Activated CD4-positive, CD25-positive, alpha-beta regulatory T cell (primary cell): ENCODE measurements at places on chromosomes 3 and 15.

DNA sequence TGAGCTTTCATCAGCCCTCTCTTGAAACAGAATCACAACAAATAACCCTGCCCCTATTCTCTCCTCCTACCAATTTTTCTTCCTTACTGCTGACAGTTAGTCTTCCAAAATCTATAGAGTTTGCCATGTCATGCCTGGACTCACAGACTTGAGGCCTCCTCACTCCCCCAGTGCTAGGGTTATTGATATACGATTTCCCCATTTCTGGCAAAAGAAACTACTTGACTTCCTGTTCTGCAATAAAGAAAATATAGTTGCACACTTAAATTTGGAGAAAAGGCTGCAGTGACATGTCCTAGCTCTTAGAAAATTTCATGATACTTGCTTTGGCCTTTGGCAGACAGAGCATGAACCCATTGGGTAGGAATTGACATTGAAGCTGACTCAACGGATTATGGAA is 75.9 kb downstream of the CYP19A1 start:
- DNase-seq = no peak

DNA sequence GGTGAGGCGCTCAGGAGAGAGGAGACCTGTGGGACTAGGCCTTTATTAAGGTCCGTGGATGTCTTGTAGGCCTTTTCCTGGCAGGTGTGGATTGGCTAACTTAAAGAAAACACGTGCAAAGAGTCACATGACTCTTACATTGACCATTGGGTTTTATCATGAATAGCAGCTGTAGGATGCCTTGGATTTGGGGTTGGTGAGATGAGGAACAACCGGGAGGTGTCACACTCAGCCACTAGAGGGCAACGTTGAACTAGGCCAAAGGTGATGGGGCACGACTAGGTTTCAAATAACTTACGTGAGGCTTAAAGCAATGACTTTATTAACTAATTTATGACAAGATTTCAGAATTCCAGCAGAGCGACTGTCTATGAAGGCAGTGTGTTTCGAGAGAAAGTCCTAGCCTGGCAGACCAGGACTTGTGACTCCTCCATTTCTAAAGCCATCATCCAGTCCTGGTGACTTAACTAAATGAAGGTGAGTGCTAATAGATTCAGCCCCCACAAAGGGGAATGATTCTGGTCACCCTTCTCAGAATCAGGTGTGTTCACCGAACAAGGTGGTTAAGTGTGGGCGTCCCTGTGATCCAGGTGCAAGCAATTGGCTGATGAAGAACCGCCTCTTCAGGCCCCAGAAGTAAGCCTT is 345.6 kb downstream of the MCTP2 start:
- no peak for DNase-seq

DNA sequence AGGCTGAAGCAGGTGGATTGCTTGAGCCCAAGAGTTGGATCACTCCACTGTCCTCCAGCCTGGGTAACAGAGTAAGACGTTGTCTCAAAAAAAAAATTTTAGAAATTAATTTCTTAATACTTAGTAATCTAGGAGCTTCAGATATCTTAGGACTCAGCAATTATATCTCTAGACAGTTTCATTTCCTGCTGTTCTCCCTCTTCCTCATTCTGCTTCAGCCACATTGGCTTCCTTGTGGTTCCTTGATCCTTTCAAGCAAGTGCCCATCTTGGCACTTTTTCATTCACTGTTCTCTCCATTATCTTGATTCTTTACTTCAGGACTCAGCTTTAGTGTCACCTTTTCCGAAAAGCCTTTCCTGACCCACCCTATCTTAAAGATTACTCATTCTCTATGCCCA is 22.5 kb downstream of the TMEM202 start:
- DNase-seq = no peak

DNA sequence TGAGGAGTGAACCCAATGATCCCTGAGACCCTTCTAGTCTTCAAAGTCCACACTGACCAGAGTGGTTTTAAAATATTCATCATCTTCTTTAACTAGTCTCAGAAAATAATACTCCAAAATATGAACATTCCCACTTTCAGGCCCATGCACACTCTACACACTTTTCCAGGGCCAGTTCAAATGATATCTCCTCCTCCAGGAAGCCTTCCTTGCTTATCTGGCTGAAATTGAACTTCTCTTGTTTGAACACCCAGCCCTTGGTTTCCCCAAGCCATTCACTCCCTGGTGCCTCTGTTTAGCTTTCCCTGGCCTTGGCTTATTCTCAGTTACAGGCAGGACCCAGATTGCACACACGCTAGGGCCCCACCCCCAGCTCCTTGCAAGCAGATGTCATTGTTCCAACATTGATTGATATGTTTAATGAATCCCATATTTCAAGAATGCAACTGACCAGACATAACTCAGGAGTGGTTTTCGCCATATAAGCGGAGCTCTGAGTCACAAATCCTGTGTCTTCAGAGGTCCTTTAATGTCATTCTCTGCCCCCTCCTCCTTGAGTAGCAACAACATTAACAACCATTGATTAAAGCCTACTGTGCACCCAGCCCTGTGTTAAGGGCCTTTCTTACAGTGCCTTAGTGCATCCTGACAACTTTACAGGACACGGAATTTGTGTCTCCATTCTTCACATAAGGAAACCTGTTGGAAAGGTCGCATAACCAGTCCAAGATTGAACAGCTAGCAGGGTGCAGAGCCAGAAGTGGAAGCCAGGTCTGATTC is 2.1 kb downstream of the ITGA11 start:
- no peak for DNase-seq

DNA sequence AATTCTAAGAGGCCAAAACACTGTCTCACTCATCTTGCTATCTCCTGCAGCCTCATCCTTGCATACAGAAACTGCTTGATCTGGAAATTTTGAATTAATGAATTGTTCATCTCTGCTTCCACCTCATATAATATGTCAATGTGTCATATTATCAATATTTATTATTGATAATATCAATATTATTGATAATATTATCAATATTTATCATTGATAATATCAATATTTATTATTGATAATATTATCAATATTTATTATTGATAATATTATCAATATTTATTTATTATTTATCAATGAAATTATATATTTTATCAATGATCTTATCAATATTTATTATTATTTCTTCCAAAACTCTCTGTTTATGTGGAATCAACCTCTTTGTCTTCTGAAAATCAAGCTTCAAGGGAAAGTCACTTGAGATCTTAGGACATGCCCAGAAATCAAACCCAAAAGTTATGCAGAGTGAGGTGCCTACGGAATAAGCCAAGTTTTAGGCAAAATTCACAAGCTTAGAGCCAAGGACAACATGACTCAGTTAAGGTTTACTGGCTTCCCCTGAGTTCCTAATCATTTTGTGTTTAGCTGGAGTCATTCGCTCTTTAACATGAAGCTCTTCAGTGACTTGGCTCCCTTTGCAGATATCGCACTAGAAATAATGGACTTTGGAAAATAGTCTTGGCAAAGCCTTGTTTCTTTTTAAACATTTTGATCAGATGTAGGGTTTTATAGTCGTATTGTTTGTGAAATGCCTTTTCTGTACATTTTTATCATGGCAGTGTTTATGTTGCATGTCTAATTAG is 297.1 kb upstream of the RARB start:
- DNase-seq = no peak

GRCh38 chr3:108602249-108602934 is 12.9 kb downstream of the DZIP3 start:
- no peak for DNase-seq

GRCh38 chr3:150220799-150221198 is 187.3 kb upstream of the TSC22D2 start:
- DNase-seq = no peak

- DNase-seq = no peak
Measured at GRCh38 chr15:39922462-39923092, 2.5 kb upstream of the GPR176 start.

DNA sequence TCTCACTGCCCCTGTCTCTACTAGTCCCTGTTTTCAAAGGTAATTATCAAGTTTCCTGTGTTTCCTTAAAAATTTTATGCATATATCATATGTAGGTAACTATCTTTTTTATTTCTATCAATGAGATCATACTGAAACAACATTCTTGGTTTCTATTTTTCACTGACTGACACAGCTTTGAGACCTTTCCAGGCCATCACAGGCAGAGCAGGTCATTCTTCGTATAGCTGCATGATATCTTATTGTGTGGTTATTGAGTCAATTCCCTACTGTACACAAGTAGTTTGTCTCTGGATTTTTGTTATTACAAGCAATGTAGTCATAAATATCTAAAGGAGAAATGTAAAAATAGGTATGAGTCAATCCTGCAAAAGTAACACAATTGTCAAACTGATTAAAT is 169.6 kb downstream of the CFAP20DC start:
- no peak for DNase-seq

DNA sequence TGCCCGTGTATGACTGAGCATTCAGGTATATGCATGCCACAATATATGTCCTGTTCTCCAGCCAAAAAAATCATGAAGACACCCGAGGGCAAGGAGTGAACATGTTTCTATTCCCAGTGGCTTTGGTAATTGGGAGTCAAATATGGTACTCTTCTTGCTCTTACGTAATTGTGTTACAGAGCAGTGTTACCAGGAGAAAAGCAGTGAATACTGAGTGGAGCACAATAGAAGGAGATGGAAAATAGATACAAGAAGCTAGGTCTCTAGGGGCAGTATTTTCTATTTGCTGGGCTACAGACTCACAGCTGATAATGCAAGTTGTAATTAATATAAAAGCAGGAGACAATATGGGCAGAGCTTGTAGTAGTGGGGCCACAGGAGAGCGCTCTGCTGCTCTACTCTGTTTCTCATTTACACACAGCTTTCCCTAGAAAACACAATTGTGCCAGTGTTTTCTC is 13.2 kb downstream of the MEIS2 start:
- DNase-seq = no peak

- DNase-seq = no peak
Measured at GRCh38 chr3:89227634-89228033, 120.2 kb downstream of the EPHA3 start.

DNA sequence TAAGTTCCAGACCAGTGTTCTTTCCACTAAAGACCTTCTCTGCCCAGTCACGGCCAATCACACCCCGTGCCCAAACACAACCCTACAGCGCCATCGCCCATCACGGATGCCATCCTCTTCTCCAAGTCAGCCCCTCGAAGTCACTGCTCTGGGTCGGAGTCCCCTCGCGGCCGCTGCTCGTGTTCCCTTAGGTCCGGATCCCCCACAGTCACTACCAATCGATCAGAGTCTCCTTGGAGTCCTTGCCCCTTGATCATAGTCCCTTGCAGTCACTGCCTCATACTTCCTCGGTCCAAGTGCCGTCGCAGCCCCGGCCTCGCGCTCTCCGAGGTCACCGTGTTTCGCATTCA is 461 bp downstream of the PCYT1A start:
- DNase-seq = no peak

GRCh38 chr3:185912929-185913901 is 24.6 kb downstream of the TRA2B start:
- no peak for DNase-seq

DNA sequence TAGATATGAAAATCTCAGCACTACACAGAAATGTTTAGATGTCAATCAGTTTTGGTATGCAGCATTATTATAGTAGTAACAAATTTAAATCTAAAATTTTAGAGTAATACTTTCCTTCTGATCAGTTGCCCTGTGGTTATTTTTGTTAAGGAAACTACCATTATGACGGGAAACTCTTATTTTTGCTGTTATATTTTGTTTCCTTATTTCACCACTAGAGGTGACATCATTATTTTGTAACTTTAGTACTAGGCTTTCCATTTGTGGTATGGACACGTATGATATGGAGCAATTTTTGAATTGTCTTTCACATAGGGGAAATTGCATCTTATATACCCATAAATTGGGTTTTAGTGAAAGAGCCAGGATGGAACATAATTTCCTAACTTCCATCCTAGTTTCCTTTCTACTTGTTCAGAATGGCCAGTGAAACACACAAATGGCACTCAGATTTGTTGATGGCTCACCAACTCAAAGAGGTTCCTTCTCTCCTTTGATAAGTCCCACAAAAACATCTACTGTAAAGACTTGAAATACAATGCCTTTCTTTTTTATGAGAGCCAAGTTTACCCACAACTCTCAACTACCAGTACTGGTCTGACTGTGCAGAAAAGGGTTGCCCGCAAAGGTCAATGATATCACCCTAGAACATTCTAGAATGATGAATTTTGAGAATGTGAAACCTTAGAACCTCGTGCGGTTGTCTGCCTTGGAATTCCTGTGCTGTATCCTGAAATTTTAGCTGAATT is 19.4 kb upstream of the PPP4R2 start:
- no peak for DNase-seq

DNA sequence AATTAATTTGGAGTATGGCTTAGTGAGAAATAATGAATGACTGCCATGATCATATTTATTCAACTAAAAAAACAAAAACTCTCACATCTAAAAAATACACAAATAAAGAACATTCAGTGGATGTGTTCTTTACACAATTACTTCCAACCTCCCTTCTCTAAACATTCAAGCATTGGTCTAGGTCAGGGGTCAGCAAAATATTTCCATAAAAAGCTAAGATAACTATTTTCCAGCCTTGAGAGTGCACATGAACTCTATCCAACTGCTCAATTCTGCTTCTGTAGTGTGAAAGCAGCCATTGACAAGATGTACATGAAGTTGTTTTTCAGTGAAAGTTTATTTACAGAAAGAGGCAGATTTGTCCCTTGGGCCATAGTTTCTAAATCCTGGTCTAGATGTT is 406.3 kb downstream of the MAGI1 start:
- DNase-seq = no peak

DNA sequence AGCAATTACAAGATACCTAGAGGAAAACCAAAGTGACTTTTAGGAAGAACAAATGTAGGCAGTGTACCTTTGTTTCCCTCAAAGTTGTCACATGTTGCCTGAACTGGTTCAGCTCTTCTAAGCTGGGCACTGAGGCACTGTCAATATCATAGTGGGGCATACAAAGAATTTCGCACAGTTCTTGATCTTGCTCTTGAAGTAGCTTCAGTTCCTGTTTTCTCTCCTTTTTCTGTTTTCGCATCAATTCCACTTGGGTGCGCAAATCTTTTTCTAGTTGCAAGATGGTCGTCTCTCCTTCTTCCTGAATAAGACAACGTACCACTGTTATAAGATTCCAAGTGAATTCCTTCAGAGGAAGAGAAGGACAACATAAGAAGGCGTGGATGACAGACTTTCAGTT is 12.7 kb downstream of the PRC1 start:
- no peak for DNase-seq

DNA sequence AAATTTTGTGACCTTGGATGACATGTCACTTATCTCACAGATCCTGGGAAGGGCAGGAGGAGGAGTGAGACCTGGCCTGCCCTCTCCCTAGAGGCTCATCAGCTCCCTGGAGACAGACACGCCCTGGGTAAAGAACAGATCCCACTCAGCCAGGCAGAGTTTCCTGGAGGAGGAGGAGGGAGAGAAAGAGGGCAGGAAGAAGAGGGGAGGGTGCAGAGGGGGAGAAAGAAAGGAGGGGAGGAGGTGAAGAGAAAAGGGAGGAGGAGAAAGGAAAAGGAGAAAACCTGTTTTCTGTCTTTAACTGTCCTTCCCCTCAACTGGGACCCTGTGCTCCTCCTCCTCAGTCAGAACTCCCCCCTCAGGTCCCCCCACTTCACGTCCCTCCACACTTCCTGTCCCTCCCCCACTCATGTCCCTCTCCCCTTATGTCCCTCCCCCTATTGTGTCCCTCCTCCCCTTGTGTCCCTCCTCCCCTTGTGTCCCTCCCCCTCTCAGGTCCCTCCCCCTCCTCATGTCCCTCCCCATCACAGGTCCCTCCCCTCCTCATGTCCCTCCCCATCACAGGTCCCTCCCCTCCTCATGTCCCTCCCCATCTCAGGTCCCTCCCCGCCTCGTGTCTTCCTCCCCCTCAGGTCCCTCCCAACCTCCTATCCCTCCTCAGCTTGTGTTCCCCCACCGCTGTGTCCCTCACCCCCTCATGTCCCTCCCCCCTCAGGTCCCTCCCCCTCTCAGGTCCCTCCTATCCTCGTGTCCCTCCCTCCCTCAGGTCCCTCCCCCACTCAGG is 52.3 kb upstream of the CGNL1 start:
- no peak for DNase-seq
